ENCODE measurements at places on chromosomes 4 and X.
A peak's percentile ranks its signal among the peaks of the same experiment; 100 is the strongest.

- no peak for DNase-seq
Observed at GRCh38 chrX:30690330-30690729, 37.1 kb downstream of the GK start.

DNA sequence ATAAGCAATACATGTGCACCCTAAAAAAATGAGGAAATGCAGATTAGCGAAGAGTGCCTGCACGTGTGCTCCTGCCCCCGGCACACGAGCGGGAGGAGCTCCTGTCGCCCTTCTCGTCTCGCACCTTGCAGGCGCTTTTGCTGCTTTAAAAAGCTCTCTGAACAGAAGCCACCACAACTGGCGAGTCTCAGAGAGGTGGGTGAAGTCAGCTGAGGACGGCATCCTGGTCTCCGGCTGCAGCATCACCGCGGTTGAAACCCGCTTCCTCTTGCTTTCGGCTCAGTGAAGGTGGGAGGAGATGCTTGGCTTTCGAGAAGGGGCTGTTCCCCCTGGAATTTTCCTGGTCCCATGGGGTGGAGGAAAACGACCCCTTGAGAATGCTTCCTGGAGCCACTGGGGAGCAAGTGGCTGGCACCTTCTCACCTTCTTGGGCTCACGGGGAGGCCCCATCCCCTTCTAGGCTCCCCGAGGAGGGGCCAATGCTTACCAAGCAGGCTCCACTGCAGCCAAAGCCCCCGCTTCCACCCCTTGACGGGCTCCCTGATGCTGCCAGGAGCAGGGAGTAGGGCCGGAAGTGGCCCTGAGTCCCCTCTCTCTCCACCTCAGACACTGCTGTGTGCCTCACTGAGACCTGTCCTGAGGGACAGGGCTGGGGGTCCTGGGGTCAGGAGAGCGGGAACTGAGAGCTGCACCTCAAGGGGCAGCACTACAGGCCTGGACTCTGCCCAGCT, 29.2 kb upstream of the MXD4 start:
- DNase-seq: no peak

DNA sequence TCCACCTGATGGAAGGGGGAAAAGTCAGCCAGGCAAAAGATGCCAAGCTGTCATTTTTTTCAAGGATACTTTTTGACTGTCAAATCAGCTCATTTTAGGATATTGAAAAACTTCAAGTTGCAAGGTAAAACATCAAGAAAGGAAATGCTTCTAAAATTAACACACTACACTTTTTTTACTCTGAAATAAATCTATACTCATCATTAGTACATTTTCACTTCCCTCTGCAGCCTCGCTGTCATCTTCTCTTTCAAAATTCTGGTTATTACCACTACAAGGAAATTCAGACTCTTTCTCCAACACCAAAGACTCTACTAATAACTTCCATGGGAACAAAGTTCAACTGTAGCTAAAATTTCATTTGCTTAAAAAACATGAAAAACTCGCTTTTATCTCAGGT, 41.6 kb downstream of the APBB2 start:
- DNase-seq: no peak

DNA sequence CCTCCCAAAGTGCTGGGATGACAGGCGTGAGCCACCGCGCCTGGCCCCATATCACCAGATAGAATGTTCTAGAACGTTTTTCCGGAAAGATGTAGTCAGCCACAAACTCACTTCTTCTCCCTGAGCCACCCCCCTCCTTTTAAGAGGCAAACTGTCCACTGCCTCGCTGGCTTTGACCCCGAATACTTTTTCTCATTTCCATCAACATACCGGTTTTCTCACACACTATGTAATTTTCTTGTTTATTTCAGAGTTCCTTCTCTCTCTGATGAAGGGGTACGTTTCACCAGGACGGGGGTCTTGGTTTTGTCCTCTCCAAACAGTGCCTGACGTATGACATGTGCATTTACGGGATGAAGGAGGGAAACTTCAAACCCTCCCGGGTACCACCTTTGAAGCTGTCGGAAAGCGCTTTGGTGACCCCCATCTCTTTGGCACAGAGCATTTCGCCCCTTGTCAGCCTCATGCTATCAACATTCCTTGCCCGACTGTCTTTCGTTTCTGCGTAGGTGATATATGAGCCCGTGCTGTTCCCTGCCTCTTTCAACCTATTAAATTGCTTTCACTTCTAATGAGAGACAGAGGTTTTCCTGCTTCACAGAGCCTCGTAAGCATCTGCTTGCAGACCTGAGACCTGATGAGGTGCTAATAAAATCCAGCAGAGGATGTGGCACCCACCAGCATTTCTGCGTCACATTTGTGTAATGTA, 73.8 kb downstream of the CRLF2 start:
- no peak for DNase-seq

DNA sequence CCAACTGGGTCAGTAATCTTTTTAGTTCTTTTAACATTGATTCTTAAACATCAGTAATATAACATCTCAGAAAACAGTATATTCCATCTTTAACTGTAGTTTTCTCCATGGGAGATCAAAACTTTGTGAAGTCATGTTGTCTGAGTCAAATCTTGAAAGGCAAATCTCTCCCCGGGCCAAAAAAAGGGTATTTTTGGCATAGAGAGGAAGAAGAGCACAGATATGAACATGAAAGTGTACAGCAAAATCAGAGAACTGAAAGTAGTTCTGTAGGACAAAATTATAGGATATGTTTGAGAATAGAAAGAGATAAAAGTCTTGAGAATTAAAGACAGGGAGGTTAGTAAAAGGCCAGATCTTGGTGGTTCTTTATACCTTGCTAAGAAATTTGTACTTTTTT, 176.4 kb upstream of the GYPA start:
- no peak for DNase-seq

DNA sequence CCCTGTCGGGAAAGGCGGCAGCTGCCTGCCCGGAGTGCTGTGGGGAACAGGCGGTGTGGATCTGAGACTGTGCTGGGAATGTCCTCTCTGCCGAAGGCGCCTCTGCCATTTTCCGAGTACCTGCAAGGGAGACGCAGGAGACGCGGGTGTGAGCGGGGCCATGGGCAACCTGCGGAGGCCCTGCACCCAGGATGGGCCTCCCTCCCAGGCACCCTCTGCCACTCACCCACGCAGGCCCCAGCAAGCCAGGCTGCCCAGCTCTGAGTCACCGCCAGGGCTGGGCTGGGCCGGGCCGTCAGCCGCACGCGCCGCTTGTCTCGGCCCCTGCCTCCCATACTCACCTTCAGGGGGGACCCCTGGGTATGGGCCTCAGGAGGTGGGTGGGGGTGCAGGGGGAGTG, 3.5 kb upstream of the FGFR3 start:
- no peak for DNase-seq

GRCh38 chr4:41069838-41070237, 144.5 kb downstream of the APBB2 start:
- no peak for DNase-seq

DNA sequence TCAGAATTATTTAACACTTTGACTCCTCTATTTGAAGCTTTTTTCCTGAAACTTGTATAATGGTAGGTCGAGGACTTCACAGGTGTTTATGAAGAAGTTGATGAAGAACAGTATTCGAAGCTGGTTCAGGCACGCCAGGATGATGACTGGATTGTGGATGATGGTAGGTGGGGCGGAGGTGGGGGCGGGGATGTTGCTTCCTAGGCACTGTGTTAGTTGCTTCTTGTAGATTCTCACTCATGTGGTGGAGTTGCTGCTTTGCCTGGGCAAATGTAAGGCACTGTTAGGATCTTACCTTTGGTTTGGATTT, 9.4 kb downstream of the POLA1 start:
- DNase-seq: no peak

DNA sequence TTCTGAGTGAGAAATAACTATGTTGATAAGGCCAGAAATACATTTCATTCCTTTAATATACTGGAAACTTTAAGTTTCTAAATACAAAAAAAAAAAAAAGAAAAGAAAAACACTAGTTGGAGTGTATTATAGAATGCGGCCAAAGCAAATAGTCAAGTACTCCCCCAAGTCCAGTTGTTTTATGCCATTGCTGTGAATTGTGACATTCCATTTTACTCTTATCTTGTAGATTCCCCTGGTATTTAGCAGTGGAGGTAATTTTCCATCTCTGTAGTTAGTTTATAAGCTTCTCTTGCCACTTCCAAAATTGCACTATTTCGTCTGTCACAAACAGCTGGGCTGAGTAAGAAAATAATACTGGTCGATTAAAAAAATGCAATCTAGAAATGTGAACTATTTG, 426.0 kb downstream of the PCDH18 start:
- no peak for DNase-seq

DNA sequence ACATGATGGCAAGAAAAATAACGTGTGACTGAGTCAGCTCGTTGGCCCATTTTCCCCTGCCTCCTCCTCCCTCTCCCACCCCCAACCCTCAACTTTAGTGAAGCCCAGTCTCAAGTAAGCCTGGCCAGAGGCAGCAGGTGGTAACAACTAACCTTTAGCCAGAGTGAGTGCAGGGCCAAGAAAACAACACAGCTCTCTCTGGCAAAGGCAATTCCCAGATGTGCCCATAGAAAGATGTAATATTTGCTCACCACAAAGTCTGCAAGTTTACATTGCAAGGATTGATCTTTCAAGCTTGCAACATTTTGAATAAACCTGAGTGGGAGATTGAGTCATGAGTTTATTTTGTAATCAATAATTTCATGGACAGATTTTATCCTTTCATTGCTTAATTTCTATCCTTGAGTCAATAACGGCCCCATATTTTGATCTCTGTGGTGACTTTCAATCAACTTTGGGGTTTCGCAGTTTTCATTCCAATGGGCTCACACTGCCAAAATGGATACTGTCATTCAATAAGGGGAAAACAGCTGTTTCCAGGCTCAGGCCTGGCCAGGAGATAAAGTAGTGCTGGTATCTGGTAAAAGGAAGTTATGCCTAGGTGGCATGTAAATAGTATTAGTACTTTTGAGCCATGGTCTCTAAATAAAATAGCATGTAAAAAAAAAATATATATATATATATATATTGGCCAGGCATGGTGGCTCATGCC, 130.7 kb upstream of the TMEM164 start:
- no peak for DNase-seq

- no peak for DNase-seq
Observed at GRCh38 chr4:168200685-168201084, 108.3 kb downstream of the ANXA10 start.

DNA sequence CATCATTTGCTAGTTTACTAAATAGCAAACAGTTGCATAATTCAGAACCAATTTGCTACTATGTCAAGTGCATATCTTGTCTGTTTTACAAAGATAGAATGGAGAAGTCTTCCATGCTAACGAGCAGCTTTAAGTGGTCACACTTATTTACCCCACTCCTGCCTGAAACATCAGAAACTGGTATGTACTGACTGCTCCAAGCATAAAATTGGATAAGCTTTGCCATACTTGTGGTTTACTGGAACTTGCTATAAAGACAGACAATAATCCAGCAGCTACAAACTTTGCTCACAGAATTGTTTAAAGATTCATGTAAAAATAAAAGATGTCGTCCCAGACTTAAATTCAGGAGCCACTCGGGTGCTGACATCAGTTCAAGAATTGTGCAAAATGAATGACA, 13.3 kb upstream of the CDKL2 start:
- DNase-seq: peak; percentile 5

GRCh38 chr4:1767061-1767769, 25.9 kb upstream of the FGFR3 start:
- no peak for DNase-seq

GRCh38 chr4:8147231-8147970, 11.2 kb downstream of the ABLIM2 start:
- DNase-seq: no peak

GRCh38 chr4:124530464-124531077, 182.0 kb downstream of the ANKRD50 start:
- DNase-seq: peak; percentile 24

- DNase-seq: no peak
Observed at GRCh38 chrX:107861056-107861455, 35.4 kb downstream of the MID2 start.

DNA sequence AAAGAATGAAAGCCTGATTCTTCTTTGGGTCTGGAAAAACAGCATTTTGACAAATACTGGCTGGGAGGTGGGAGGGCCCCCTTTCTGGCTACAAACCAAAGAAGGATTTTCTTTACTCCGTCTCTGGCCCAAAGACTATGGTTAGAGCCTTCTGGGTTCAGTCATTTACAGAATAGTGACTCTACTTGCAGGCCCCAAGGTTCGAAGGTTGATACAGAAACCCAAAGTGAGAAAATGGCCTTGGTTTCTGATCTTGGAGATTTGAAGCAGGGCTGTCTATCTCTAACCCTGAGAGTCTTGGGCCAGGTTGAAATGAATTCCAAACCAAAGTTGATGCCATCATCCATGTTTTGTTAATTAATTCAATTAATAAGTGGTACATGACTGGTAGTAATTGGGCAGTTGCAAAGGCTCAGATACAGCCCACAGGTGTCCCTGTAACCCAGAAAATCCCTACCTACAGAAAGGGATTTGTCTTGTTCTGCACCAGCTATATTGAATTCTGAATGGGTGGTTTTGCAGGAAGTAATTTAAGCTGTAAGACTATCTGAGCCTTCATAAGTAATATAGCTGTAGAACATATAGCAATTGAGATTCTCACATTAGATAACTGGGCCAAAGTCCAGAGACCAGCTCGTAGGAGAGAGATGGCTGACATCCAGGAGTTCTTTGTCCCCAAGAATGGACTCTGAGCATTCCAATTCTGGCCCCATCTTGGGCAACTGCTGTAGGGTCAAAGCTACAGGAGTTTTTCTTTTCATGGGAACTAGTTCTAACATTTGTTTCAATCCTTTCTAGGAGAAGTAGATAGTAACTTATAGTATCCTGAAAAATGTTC, 34.5 kb downstream of the CHRNA9 start:
- no peak for DNase-seq

- DNase-seq: no peak
Observed at GRCh38 chrX:17802756-17803155, 58.3 kb downstream of the RAI2 start.

- no peak for DNase-seq
Observed at GRCh38 chr4:84342161-84342560, 156.9 kb downstream of the NKX6-1 start.

DNA sequence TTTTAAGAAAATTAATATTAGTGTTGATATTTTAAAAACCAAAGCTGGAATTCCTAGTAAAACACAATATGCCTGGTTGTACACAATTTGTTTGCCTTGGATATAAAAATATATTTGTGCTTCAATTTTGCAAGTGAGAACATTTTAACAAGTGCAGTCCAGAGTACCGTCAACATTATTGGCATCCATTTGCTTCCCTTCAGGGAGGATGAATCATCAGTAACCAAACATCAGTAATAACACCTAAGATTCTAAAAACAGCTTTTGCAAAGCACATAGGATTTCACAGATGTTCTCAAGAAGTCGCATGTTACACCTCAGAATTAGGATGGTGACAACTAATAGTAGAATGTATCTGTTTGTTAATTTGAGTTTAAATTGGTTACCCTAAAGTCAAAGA, 262.6 kb upstream of the BMP3 start:
- DNase-seq: peak; percentile 5

- DNase-seq: no peak
Observed at GRCh38 chr4:124386163-124386562, 326.4 kb downstream of the ANKRD50 start.

DNA sequence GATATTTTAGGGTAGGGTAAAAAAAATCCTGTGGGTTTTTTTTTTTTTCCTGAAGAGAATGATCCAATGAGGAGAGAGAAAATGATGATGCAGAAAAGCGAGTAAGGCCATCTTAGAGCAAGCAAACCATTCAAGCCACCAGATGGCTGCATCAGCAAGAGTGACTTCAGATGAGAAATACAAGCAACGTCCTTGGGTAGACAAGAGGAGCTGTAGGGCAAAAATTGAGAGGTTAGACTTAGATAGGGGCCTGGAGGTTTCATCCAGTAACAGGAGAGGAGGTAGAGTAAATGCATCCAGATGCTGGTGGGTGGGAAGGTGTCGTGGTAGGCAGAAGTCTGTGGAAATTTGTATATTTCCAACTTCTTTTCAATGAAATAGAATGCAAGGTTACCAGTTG, 14.6 kb downstream of the FTHL17 start:
- no peak for DNase-seq

GRCh38 chr4:153438916-153439756, 27.0 kb upstream of the TMEM131L start:
- no peak for DNase-seq

All from AG08395 (cell line).